GOT3 (cell line): ENCODE measurements at places on chromosomes 5 and 9.

- no peak for DNase-seq
Observed at GRCh38 chr9:98328770-98329169, 73.3 kb upstream of the TBC1D2 start.

DNA sequence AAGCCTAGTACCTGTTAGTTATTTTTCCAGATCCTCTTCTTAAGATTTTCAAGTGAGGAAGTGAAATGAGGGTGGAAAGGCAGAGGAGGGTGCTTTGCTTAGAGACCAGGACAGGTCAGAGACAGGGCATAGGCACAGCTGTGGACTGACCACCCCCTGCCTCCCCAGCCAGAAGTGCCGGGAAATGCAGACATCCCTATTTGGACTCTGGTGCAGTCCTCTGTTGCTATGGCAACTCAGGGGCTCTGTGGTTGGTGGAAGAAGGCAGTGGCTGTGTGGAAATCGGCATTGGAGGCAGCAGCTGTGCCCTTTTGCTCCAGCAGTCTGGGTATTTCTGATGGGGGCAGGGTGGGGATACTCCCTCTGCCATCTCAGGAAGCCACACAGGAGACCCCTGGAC is 43.3 kb upstream of the NDFIP1 start:
- DNase-seq: no peak

DNA sequence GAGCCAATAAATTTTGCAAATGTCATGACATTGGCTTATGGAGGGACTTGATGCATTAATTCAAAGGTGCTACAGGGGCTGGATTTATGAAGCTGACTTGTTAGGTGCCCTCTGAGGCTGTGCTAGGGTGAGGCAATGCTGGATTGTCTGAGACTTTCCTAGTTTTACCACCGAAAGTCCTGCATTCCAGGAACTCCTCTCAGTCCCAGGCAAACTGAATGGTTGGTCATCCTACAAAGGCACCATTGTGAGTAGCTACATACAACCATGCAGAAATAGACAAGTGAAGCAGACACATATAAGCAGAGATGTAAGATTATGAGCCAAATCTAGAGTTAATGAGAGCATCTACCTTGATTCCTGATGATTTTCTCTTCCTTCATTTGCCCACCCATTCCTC is 95.3 kb downstream of the LIX1 start:
- DNase-seq: no peak

- no peak for DNase-seq
Observed at GRCh38 chr5:78320401-78320800, 25.9 kb upstream of the AP3B1 start.

DNA sequence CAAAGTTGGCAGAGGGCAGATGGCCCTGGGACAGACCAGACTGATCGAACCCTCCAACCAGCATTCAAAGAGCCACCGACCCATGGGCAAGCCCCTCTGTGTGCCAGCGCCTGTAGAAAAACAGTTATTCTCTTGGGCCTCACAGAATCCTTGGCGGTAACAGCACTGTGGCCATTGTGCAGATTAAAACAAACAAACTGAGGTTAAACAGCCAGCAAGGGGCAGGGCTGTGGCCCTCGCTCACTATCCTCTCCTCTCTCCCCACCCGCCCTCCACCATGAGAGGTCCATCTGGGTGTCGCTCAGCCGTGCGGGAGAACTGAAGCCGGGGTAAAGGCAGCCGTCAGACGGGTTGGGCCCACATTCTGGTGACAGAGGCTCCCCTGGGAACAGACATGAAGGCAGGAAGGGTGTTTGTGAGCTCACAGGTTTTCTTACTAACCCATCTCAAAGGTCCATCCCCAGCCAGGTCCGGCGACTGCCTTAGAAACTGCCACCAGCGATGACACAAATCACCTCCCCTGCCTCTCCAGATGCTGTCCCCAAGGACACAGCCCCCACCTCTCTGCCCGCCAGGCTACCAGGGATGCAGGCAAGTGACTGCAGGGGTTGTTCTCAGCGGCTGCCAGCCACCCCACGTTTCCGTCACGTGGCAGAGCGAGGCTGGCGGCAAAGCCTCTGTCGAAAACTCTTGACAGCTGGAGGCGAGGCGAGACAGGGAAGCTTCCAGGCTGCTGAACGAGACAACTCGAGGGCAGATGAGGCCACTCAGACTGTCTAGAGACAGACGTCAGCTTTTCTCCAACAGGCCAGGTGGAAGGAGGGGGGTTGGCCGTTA is 75.8 kb upstream of the SARDH start:
- DNase-seq: no peak

GRCh38 chr5:3197304-3198073 is 398.1 kb upstream of the IRX1 start:
- DNase-seq: no peak

DNA sequence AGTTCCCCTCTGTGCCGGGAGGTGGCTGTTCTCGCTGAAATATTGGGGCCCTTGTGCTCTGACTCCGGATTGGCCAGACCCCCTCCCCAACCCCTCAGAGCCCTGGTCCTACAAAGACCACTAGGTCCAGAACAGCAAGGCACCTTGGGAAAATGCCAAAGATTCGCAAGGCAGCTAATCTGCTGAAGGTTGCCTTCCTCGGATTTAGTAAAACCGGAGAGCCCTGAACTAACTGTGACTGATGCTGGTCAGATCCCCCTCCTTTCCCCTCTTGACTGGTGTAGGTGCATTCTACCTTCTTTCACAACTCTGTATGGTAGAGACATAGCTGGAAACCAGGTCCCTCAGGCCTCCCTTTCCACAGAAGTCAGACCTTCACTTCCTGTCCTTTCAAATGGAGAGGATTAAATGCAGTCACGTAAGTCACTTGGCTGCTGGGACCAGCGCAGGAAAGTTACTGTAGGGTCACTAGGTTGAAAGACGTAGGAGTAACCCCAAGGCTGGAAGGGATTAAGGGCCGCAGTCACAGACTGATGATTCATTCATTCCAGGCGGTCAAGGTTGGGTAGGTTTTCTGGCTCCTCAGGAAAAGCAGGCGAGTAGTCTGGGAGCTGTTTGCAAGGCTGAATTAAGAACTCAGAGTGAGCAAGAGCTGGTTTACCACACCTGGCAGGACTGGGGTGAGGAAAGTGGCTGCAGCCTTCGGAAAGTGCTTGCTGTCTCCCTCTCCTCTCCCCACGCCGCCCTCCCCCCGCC is 5.3 kb downstream of the BARX1 start:
- DNase-seq: no peak

DNA sequence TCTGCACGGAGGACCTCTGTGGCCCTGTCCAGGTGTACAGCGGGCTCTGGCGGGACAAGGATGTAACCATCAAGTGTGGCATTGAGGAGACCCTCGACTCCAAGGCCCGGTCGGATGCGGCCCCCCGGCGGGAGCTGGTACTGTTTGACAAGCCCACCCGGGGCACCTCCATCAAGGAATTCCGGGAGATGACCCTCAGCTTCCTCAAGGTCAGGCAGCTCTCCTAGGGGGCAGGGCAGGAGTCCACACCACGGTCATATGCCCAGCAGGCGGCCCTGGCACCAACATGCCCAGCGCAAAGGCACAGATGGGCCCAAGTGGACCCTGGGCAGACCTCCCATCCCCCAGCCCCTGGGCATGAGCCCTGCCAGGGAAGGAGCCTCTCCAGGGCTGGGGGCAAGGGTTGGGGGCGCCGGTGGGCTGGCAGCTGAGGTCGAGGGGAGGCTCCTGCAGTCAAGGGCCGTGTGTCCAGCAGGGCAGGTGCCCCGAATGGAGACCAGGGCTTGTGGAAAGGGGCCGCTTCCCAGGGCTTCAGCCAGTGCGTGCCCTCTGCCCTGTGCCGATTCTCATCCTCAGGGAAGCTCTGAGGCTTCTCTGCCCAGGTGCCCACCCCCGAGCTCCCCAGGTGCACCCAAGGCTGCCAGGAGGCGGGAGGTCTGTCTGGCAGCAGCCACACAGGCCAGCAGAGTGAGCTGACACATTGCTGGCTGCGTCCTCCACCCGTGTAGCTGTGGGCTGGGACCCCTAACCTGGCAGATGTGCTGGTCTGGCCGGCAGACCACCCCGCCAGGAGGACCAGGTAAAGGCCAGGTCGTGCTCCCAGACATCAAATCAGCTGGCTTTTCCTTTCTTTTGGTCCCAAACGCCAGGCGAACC is 10.0 kb downstream of the DIPK1B start:
- no peak for DNase-seq

- no peak for DNase-seq
Observed at GRCh38 chr5:69502767-69503488, 10.3 kb downstream of the OCLN start.

- DNase-seq: no peak
Observed at GRCh38 chr9:114370968-114371320, 16.8 kb downstream of the AKNA start.

GRCh38 chr5:77086689-77087483 is at the start of gene ZBED3:
Gene ZBED3, minus strand, starts transcription at chr5:77087285. Its CDS starts 9,407 bp downstream, at chr5:77077878.
- DNase-seq: no peak

GRCh38 chr5:353612-354580 is 32.4 kb downstream of the AHRR start:
- DNase-seq: no peak

DNA sequence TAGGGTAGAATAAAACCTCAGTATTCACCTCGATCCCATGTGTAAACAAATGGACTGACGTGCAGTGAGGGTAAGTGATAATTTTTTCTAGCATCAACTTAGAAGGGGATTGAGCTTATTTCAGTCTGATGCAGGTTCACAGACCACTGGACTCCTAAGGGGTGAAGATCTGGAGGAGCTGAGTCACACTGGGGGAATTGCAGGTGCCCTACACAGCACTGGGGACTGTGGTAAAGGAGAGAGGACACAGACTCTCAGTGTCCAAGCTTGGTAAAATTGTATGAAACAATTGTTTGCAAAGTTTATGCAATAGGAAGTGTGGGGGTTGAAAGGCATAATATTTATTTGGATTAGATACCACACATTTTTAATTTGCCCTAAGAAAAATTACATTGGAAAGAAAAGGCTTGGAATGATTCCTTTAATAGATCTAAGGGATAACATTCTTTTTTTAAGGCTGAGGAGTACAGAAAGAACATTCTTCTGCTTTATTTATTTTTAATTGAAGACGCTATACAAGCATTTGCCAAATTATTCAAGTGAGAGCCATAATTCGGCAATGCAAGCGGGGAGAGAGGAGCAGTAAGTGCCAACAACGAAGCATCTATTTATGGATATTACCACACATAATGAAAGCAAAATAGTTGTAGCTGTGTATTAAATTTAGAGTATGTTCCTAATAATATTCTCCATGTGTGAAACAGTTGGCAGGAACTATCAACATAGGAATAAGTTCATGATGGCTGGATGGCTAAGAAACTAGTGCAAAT is 766.9 kb upstream of the ADAMTS16 start:
- DNase-seq: no peak

DNA sequence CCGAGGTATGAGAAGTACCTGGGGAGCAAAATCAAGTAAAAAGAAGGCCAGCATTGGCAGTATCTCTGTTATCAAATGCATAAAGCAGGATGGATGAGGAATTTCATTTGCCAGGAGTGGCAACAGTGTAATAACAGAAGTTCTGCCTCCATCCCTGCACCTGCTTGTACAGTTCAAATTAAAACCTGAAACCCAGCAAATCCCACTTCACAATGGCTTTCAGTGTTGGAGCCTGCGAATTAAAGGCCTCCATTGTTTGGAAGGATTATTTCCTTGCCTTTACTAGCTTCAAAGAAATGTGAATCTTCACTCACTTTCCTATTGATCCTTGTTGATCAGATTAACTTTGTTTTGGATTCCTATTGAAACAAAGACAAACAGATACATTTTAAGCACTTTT is 31.5 kb upstream of the IRX1 start:
- DNase-seq: no peak

DNA sequence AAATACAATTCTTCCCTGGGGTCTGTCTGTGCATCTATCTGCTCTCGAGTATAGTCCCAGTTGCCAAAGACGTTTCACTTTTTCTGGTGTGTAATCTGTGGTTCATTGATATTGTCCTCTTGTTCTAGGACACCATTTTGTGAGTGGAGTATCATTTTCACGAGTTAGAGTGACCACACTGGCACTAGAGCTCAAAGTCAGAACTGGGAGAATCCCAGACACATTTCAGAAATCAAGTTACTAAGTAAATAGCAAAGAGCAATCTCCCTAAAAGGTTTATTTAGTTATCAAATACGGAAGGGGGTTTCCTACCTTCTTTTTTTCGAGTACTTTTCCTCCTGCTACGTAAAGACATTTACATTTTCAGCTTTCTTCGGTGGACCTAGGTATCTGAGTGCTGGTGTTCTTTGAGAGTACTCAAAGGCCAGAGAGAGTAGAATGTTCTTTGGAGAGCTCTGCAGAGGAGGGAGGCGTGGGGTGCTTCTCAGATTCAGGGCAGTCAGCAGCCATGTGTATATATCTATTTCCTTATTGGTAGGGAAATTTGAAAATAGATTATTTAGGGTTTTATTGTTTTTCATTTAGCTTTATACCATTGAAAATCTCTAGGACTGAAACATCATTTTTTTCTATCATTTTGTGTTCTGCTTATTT is 8.9 kb upstream of the HSPA9 start:
- DNase-seq: no peak

- no peak for DNase-seq
Observed at GRCh38 chr5:180596115-180596667, 4.9 kb upstream of the SCGB3A1 start.

GRCh38 chr5:82104872-82105271 is 133.0 kb downstream of the ATG10 start:
- no peak for DNase-seq

- DNase-seq: no peak
Observed at GRCh38 chr5:137072361-137073115, 426.6 kb downstream of the SPOCK1 start.

DNA sequence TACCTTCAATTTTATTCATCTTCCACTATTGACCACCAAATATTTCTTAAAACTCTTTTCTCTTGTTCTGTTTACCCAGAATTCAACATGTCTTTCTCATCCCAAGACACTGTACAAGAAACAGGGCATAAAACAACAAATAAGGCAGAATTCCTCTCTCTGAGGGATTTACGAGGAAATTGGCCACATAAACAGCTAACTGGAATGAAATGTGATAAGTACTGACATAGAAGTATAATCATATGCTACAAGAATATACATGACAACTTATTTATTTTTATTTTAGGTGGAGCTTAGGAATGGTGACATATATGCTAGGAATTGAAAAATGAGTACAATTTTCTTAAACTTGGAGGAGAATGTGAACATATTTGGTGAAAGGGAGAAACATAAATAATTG is 48.8 kb upstream of the FBN2 start:
- DNase-seq: no peak

DNA sequence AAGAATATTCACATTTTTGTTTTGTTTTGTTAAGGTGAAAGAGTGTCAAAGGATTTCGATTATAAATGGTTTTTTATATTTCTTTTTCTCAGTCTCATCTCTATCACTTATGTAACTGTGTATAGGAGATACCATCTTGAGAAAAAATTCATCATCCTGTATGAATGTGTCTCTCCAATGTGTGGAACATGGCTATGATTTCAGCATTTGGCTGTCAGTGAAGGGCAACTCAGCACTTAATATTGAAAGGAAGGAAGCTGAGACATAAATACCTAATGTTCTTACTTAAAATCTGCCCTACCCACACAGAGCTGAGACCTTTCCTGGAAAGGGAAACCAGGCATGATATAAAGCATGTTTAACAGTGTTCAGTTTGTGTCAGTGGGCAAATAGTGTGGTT is 474.2 kb upstream of the RIOK2 start:
- no peak for DNase-seq

GRCh38 chr9:88571419-88571818 is 36.4 kb downstream of the NXNL2 start:
- no peak for DNase-seq

GRCh38 chr9:7782400-7783120 is 17.0 kb downstream of the DMAC1 start:
- no peak for DNase-seq
